ENCODE measurements at places on chromosomes 1 and 21. TPM values are rescaled to one million over a fixed set of nuclear protein-coding genes. Genes with fewer than 3 reads are reported as not detected.

GRCh38 chr1:71861022-71861421 is 421.3 kb downstream of the NEGR1 start:
- no peak for DNase-seq

GRCh38 chr21:46385846-46386733 is 62.1 kb downstream of the PCNT start:
- no peak for DNase-seq

GRCh38 chr1:151368393-151369301 is 3.9 kb downstream of the SELENBP1 start:
- DNase-seq = peak; percentile 48

The UROD gene
- total RNA-seq = 150 TPM

GRCh38 chr1:154445040-154445472 is 39.9 kb downstream of the IL6R start:
- DNase-seq = no peak

The GREM2 gene
- total RNA-seq = not detected

The TRNP1 gene
- total RNA-seq = 37.6 TPM

- DNase-seq = no peak
These were observed 4.1 kb downstream of the C1orf141 start for GRCh38 chr1:67130673-67131072.

GRCh38 chr1:115676498-115677181 is 34.9 kb downstream of the VANGL1 start:
- DNase-seq = no peak

The GCSAML gene
- not detected for total RNA-seq

GRCh38 chr1:205047764-205048231 is 4.8 kb downstream of the CNTN2 start:
- no peak for DNase-seq

DNA sequence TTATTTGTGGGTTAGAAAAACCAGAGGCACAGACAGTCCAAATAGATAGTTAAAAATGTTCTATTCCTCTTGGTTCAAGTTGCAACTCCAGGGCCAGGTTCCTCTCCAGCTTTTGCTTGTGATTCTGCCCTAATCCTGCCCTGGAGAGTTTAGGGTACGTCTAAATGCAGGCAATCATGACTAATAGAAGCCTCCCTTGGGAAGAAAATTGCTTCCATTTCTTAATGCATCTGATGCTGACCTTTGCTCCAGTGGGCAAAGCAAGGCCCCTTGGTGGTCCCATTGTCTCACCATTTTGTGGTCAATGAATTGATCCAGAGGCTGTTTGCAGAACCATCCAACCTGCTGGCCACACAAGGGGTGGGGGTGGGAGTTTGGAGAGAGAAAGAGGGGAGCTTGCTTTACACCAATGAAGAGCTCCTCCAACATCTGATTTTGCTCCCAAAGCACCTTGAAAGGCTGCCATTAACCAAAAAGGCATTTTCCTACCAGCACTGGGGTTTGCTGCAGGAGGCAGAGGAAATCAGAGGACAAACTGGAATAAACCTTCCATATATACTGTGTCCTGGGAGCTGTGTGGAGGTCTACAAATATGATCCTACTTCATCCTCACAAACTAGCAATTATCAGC is 31.3 kb downstream of the C8B start:
- DNase-seq = no peak

DNA sequence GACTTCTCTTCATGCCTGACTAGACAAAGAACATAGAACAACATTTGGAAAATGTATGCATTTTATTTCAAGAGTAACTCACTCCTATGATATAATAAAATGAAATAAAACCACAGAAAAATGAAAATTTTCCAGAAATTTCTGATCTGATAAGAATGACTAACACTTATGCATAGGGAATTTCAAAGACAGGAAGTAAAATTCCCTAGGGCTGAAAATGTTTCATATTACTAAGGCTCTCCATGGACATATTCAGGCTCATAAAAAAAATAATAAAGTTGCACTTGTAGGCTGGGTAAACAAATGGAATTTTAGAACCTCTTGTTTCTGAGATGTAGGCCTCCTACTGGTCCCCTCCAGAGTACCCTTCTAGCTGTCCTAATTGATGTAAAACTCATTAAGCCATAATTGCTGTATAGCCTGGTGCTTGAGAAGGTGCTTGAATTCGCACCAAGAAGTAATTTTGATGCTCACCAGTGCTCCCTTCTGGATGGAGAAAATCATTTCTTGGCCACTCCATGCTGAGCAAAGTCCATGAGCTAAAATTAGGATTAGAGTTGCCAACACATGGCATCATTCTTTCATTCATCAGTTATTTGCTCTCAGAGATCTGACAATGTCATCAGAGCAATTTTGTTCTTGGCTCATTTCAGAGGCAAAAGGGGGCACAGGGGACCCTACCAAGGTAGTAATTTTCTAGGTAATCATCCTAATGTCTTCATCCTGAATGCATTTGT is 641.0 kb upstream of the CAMK1G start:
- no peak for DNase-seq

- no peak for DNase-seq
These were observed 164.9 kb downstream of the RERE start for GRCh38 chr1:8652467-8653046.

GRCh38 chr1:228913626-228914414 is 178.5 kb downstream of the RHOU start:
- peak; percentile 48 for DNase-seq

- no peak for DNase-seq
These were observed 635 bp upstream of the SYNJ1 start for GRCh38 chr21:32728456-32728839.

DNA sequence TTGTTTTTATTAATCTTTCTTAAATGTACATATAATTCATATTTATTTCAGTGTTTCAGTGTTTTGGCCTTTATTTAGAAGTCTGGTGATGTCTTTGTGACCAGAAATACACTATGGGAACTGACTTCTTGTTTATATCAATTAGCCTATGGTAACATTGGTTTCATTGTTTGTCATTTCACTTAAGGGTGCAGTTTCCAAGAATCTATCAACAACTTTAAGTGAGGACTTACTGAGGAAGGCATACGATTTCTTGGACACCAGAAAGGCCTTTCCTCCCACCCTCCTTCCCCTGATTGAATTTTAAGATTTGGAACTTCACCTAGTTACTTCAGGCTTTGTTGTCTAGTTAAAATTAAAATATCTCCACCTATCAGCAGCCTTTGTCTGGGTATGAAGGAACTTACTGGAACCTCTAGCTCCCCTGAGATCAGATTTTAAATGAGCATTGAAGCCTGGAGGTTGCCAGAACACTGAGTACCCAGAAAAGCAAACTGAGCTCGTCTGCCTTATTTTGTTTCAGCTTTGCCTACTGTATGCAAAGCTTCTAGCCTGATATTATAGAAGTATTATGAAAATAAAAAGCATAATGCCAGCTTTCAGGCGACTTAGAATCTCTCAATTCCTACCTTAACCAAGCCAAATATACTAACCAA is 34.2 kb downstream of the HLCS start:
- no peak for DNase-seq

DNA sequence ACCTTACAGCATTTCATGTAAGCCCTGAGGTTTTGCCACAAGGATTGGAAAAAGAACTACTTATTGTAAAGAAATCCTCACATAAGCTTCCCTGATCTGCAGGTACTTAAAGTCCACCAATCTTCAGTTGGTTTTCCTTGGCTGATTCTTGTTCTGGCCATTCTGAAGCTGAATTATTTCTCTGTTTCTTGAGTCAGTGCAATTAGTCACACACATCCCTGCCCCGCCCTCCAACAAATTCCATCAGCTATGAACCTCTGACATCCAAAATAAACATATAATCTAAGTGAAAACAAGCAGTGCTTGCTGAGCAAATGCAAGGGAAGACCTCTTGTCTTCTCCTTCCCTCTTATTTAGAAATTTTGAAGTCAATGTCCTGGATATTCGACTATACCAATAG is 8.2 kb upstream of the FNDC7 start:
- no peak for DNase-seq

The TGFBR3 gene
- 127 TPM for total RNA-seq

The NECTIN4 gene
- not detected for total RNA-seq

The VAV3 gene
- total RNA-seq = 0.64 TPM

DNA sequence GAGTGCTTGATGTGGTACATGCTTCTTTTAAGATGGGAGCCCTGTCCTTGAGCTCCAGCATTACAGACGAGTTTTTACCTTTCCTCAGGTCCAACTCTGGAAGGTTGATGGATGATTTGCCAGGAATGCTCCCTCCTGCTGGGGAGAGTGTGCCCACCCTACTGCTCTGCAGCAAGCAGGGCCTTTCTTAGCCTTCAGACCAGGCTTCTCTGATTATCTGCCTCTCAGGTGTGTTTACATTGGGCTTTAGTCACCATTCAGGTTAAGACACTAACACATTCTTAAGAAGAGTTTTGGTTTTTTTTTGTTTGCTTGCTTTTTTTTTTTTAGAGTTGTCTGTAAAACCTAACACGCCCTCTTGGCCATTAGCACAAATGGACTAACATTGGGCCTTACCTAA is 301.8 kb downstream of the KCNT2 start:
- DNase-seq = no peak

- no peak for DNase-seq
These were observed 34.1 kb downstream of the TP53BP2 start for GRCh38 chr1:223811634-223812101.

DNA sequence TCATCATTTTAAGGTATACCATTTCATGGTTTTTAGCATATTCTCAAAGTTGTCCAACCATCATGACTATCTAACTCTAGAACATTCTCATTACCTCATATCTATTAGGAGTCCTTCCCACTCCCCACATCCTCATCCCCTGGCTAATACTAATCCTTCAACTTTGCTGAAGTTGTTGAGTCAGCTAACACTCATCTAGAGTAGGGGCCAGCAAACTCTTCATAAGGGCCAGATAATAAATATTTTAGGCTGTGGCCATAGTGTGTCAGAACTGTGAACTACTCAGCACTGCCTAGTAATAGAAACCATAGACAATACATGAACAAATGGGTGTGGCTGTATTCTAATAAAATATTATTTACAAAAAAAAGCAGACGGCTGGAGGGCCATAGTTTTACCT is 43.0 kb downstream of the TOR3A start:
- no peak for DNase-seq

- DNase-seq = no peak
These were observed 1.7 kb upstream of the VWA1 start for GRCh38 chr1:1433804-1434130.

DNA sequence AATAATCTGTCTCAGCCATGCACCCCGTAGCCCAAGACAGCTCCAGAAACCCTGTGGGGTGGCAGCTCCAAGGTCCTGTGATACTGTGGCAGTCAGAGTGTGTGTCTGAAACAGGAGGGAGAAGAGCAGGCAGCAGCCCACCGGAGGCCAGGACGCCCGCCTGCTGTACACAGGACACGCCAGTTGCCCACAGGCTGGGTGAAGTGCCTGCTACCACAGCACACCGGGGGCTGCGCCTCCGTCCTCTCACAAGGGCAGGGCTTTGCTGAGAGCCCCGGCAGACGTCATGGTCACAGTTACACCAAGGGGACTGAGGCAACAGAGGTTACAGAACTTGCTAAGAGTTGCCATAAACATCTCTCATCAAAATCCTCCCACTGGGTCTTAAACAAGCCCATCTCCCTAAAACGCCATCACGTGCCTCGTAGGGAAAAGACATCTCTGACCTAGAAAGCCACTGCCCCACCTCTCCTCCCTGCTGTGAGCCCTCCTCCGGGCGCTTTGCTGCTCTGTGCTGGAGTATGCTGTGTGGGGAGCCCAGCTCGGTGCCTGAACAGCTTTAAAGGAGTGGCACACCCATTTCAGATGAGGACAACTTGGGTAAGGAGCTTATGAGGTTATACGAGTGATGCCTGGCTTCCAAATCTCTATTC is 5.3 kb downstream of the C1orf174 start:
- no peak for DNase-seq

The CACNA1E gene
- total RNA-seq = not detected

- no peak for DNase-seq
These were observed 86.1 kb downstream of the OBSCN start for GRCh38 chr1:228293816-228294500.

The FOXD2 gene
- total RNA-seq = 1.3 TPM

DNA sequence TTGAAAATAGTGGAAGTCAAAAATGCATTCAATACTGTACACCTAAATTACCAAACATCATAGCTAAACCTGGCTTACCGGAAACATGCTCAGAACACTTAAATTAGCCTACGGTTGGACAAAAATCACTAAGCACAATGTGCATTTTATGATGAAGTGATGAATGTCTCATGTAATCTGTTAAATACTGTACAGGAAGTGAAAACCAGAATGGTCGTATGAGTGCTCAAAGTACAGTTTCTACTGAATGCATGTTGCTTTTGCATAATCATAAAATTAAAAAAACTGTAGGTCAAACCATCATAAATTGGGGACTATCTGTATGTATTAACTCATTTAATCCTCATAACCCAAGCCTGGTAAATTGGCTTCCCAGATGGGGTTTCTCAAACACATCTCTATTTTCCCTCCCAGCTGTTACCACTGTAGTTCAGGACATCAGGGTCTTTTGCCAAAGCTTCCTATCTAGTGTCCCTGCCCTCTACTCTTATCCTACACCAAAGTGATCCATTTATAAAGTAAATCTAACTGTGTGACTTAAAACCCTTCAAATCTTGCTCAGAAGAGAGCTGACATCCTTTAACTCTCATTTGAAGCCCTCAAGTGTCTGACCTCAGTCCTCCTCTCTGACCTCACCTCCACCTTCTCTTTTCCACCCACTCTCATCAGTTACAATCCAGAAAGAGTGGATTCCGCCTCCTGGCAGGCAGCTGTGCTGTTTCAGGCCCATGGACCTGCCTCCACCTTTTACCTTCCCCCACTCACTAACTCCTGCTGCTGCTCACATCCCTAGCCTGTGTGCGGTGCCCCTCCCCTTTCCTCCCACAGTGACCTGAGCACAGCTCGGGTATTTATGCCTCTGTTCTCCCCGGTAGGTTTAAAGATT is 356.4 kb upstream of the ST6GALNAC5 start:
- DNase-seq = no peak

GRCh38 chr1:33872275-33872674 is 8.4 kb downstream of the HMGB4 start:
- no peak for DNase-seq

DNA sequence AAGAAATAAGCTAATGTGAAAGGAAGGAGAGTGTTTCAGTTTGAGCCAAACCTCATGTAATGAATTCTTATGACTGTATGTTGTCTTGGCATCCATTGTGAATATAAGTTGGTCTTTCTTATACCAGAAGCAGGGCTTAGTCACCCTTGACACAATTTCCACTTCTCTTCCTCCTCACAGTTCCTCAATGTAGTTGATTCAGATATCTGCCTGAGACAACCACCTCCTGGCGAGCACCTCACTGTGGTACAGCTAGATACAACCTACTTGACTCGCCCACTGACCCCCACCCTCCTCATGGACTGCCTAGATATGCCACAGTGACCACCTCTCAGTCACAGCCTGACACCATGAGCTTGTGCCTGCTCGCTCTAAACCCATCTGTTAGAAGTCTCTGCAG is 45.6 kb downstream of the KYAT3 start:
- no peak for DNase-seq

GRCh38 chr1:170436928-170437327 is 95.0 kb upstream of the GORAB start:
- no peak for DNase-seq

GRCh38 chr21:26199456-26199855 is 28.9 kb upstream of the APP start:
- DNase-seq = no peak

GRCh38 chr1:37325010-37325409 is 149.4 kb upstream of the ZC3H12A start:
- no peak for DNase-seq

GRCh38 chr21:30924146-30924700 is 42.8 kb upstream of the KRTAP11-1 start:
- no peak for DNase-seq

Data from ascending aorta (tissue), 2 donors.